ENCODE measurements at places on chromosomes 3 and 15.

- no peak for DNase-seq
Measured at GRCh38 chr3:88142094-88142624, 7.6 kb upstream of the C3orf38 start.

GRCh38 chr3:17175187-17175807, 290.5 kb downstream of the PLCL2 start:
- DNase-seq: no peak

DNA sequence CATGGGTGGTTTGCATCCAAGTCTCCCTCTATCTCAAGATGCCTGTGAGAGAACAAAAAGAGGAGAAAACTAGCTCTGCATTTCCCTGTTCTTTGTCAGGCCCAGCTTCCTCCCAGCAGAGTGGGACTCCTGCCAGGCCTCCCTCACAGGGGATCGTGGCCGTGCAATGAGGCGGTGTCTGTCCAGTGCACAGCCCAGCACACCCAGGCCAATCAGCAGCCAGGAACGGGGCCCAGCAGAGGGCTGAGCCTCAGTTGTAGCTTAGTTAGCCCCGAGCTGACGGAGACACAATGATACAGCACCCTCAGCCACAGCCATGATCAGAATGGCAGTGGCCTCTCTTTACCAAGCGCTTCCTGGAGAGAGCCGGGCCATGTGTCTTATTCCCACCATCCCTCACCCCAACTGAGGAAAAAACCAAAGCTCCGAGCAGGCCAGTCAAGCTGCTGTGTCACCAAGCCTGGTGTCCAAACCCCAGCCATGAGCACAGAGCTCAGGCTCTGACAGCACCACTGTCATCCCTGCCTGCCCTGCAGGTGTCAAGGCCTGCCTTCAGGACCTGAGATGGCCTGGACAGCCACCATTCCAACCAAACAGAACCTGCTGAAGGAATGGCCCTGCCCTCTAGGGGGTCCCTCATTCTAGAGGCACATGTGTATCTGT, 71.1 kb downstream of the DNAJB8 start:
- no peak for DNase-seq

- no peak for DNase-seq
Measured at GRCh38 chr3:195451373-195452015, 8.7 kb upstream of the ACAP2 start.

- no peak for DNase-seq
Measured at GRCh38 chr3:192575879-192576506, 151.3 kb downstream of the FGF12 start.

- DNase-seq: no peak
Measured at GRCh38 chr15:41022487-41023090, 69.3 kb downstream of the CHAC1 start.

GRCh38 chr15:50810128-50810527, 44.6 kb upstream of the SPPL2A start:
- DNase-seq: no peak

- no peak for DNase-seq
Measured at GRCh38 chr3:13046569-13047274, 26.5 kb downstream of the IQSEC1 start.

DNA sequence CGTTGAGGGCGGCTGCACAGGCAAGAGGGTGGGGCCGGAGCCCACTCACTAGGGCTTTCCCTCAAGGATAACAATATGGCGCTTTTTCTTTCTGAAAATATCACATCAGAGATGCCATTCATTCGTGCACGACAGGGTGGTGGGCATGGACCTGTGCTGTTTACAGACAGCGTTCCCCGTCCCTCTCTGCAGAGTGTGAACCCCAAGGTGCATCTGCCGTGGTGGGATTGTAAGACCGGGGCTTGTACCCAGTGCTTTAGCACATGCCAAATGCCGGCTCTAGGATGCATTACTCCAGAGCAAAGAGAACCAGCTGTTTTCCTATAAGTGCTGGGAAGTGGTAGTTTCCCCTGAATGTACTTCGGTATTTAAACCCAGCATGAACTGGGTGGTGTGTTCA, 37.0 kb downstream of the CHDH start:
- DNase-seq: no peak

- no peak for DNase-seq
Measured at GRCh38 chr15:70539912-70540530, 223.3 kb downstream of the UACA start.

GRCh38 chr3:117626577-117626976, 917.0 kb downstream of the TUSC7 start:
- no peak for DNase-seq

- DNase-seq: no peak
Measured at GRCh38 chr15:39499681-39500080, 81.2 kb upstream of the THBS1 start.

DNA sequence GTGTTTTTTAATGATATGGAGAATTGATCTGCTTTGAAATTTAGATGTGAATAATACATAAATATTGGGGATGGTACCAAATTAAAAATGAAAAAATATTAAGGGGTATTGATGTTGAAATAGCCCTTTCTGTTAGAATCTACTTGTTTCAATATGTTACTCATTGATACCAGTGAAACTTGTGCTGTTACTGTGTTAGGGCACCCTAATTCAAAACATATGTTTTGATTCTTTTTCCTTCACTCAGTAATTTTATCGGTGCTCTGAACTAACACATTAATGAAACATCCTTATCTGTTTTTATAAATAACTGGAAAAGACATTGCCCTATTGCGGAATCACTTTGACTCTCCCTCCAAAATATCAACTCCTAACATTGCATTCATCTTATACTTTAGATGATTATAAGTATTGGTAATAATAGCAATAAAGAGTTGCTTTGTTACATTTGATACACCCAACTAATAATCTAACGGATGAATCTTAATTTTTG, 52.0 kb upstream of the CCNB2 start:
- no peak for DNase-seq

DNA sequence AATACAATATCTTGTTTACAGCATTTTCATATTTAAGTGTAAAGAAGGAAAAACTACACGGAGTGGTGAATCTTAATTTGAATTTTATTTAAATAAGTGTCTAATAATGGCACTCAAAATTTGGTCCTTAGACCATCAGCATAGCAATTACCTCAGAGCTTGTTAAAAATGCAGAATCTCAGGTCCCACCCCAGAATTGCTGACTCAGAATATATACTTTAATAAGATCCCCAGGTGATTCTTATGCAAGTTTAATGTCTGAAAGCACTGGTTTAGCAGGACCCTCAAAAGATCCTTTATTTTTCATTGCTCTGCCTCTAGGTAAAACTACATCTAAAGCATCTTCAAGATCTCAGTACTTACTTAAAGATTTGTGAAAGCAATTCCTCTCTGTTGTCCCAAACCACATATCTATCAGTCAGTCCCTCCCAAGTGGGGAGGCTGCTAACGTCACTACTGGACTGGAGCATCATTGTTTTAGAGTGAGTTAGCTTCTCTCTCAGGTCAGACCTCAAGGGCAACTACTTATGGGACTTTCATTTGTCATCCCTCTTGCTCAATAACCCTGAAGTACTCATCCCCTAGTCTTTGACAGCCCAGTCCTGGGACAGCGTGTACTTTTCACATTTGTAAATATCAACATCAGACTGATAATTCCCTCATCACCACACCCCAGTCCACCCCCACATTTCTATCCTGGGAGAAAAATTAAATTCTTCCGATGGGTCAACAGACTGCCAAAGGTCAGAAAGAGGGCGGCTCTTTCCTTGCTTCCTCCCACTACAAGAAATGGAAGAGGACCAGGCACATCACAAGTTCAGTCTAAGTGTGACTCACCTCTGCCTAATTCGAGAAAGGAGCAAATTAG, 76.7 kb downstream of the CBLB start:
- no peak for DNase-seq

DNA sequence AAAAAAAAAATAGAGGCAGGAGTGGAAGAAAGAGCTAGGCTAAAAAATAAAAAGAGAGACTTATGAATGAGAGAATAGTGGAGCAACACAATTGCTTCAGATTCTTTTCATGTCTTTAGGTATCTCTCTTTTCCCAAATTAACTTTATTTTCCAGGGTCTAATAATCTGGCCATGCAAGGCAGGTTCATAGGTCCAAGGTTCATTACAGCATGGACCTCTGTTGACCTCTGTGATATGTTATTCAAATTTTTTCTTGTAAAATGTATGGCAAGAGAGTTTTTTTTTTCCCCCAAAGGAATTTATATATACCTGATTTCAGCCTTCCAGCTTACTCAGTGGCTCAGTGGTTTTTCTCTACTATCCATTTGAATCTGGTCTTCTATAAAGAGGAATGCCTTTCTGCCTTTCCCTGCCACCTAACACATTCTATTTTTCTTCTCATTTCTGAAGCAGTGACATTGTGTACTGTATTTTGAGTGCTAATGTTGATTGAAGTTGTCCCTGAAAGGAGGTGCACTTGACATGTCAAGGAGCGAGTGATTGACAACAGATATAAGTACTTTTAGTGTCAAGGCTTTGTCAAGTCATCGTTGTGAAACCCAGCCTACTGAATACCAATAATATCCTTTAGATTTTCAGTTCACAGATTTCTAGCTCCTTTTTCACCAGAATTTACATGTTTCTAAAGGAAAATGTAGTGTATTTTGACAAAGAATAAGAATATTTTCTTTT, 118.5 kb downstream of the MAP2K5 start:
- no peak for DNase-seq

- no peak for DNase-seq
Measured at GRCh38 chr3:148937467-148938255, 53.7 kb upstream of the GYG1 start.

GRCh38 chr15:48413304-48413703, 82.1 kb downstream of the DUT start:
- DNase-seq: no peak
